Cardiac ventricle fibroblast (primary cell): ENCODE measurements at places on chromosomes 5 and 9. TPM values are rescaled to one million over a fixed set of nuclear protein-coding genes. Genes with fewer than 3 reads are reported as not detected.

The OLFML2A gene
- 1.5 and 1.6 TPM in 2 replicates for total RNA-seq

The PLAC8L1 gene
- not detected in 2 replicates for total RNA-seq

The CDH12 gene
- not detected in 2 replicates for total RNA-seq

The SPINK13 gene
- total RNA-seq = 6.4 and 8.4 TPM in 2 replicates

The RAD23B gene
- 73.1 and 85.6 TPM in 2 replicates for total RNA-seq

The DOCK2 gene
- total RNA-seq = 0.44 and 1.7 TPM in 2 replicates

The LHX6 gene
- total RNA-seq = 0.05 and 0.81 TPM in 2 replicates

The FAM221B gene
- not detected in 2 replicates for total RNA-seq

The LCN6 gene
- total RNA-seq = not detected in 2 replicates
